Stimulated activated CD8-positive, alpha-beta memory T cell treated with anti-CD3 and anti-CD28 coated beads, Interleukin-2, amount 100 ng/mL, for 1 hour (primary cell): ENCODE measurements at places on chromosomes 2 and 18.

DNA sequence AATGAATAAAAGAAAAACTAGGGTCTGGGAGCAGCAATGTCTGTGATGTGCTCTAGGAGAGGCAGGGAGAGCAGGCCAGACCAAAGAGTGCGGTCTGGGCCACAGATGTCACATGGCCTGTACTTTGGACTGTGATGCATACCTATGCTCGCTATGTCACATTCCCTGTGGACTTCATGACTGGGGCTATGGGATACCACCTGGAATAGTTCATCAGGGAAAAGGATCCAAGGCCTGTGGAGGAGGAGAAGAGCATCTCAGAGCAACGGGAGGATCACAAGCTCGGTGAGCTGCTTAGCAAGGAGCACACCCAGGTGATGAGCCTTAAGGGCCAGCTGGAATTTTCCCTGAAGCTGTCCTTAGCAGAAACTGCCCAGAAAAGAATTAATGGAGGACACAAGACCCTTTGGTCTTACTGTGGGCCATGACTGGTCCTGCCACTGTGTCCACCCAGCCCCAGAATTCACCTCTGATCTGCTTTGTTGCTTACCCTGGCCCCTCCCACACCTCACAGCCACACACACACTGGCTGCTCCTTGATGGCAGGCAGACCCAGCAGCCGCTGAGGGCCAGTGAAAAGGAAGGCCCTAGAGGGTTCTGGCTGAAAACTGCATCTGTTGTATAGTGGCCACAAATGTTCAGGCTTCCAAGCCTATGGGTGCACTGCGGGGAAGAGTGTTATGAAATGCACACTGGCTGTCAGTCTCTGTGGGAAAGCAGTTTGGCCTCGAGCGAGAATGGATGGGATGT is 25.3 kb upstream of the GCC2 start:
- DNase-seq = no peak

GRCh38 chr2:158973116-158973956 is 4.9 kb downstream of the TANC1 start:
- DNase-seq = no peak

DNA sequence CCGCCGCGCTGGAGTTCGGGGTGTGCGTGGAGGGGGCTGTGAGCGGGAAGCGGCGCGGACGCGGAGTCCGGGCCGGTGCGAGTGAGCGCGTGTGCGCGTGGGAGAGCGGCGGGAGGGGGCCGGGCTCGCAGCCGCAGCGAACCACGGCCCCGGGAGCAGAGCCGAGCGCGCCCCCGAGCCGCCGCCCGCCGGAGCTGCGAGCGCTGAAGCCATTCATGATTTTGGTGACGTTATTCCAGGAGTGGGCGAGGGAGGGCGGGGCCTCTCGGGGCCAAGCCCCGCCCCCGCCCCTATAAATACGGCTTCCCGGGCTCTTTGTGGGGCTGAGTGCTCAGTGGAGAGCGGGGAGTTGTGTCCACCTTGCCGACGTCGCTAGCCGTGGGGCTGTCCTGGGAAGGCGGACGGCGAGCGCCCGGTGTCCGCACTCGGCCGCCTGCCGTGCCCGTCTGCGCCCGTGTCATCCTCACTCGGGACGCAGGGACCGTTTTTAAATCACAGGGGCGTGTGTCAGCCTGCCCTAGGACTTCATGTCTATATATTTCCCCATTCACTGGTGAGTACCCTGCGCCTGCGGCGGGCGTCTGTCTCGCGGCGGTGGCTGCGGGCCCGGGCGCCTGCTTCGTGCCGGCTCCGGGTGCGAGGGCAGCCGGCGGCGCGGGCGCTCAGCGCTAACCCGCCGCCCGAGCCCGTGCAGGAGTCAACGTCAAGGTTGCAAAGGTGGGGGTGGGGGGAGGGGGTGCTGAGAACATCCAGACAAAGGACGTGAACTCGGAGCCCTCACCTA is at the start of gene LBH:
Gene LBH (plus strand): TSS at position 323 of the 784 bp plus-strand sequence. CDS start 205 bp downstream, at position 528.
- DNase-seq = peak; percentile 87

DNA sequence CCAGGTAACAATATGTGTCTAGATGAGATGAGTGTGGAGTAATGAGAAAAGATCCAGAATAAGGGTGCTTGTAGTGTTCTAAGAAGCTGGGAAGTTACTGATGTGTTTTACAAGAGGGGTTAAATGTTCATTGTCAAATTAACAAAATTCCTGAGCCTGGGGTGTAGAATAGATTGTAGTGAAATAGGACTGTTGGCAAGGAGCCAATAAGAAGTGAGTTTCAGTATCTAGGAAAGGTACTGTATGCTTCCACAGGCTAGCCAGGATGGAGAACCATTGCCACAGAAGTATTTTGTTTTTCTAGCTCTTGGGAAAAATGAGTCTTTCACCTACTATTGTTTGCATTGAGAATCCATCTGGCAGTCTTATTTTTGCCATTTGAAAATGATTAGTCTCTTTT is 10.5 kb downstream of the DOK6 start:
- no peak for DNase-seq

DNA sequence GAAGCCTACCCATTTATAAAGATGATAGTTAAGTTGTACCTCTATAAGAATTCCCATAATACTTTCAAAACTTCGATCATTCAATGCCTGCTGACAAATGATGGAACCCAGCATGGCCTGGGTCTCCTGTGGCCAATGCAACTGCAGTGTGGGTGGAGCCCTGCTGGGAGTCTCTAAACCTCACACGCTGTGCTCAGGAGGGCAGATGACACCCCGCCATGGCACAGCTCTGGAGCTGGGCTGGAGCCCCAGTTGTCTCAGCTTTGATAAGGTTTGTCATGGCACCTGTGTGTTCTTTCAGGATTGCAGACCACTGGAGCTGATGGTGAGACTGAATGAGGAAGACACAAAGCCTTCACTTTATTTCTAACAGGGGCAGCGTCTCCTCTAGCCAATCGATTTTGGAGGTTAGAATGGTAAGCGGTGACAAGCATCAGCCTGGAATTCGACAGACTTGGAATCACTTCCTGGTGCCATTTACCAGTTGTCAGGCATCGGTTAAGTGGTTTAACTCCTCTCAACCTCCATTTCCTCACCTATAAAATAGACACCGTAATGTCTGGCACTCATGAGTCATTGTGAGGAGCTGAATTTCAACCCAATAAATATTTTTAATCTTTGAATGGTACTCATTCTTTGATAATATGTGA is 383.6 kb upstream of the SALL3 start:
- no peak for DNase-seq

- peak; percentile 45 for DNase-seq
Observed at GRCh38 chr2:144183727-144184126, 336.2 kb downstream of the ZEB2 start.

- DNase-seq = no peak
Observed at GRCh38 chr2:97673915-97674283, 4.4 kb downstream of the C2orf92 start.

GRCh38 chr2:71548646-71549425 is 95.5 kb downstream of the DYSF start:
- peak; percentile 27 for DNase-seq

- DNase-seq = no peak
Observed at GRCh38 chr2:37173741-37174140, 14.7 kb downstream of the SULT6B1 start.

- no peak for DNase-seq
Observed at GRCh38 chr18:23114911-23115310, 20.4 kb upstream of the CABLES1 start.

DNA sequence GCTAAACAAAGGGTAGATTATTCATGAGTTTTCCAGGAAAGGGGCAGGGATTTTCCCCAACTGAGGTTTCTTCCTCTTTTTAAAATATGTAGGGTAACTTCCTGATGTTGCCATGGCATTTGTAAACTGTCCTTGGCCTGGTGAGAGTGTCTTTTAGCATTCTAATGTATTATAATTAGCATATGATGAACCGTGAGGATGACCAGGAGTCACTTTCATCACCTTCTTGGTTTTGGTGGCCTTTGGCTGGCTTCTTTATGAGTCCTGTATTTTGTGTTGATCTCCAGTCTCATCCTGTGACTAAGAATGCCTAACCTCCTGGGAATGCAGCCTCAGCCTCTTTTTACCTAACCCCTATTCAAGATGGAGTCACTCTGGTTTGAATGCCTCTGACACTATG is 391.0 kb upstream of the LINC00305 start:
- DNase-seq = no peak

GRCh38 chr2:7899241-7899640 is 782.6 kb upstream of the ID2 start:
- no peak for DNase-seq

GRCh38 chr2:24083567-24084385 is 858 bp downstream of the TP53I3 start:
- no peak for DNase-seq

GRCh38 chr2:240387669-240388358 is 47.6 kb upstream of the GPC1 start:
- no peak for DNase-seq

GRCh38 chr2:235577404-235578330 is 83.8 kb downstream of the AGAP1 start:
- DNase-seq = no peak

DNA sequence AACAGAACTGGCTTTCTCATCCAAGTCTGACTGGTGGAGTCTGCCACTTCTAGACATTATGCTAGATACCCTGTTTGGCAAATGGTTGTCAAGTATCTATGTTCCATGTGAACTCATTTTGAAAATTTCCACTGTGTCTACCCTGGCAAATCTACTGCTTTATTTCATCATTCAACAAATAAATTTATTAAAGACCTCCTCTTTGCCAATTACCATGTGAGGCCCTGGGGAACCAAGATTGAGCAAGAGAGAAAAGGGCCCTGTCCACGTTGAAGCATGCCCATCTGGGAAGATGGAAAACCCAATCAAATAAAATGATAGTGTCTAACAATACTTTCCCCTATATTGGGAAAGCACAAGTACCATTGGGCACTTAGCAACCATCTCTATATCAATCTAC is 582.4 kb downstream of the IRS1 start:
- no peak for DNase-seq

GRCh38 chr2:56266761-56267414 is 83.1 kb downstream of the CCDC85A start:
- DNase-seq = no peak

GRCh38 chr2:108280466-108280865 is 8.2 kb upstream of the SULT1C2 start:
- DNase-seq = no peak

- no peak for DNase-seq
Observed at GRCh38 chr2:82320296-82320695, 2015.7 kb upstream of the LRRTM1 start.

DNA sequence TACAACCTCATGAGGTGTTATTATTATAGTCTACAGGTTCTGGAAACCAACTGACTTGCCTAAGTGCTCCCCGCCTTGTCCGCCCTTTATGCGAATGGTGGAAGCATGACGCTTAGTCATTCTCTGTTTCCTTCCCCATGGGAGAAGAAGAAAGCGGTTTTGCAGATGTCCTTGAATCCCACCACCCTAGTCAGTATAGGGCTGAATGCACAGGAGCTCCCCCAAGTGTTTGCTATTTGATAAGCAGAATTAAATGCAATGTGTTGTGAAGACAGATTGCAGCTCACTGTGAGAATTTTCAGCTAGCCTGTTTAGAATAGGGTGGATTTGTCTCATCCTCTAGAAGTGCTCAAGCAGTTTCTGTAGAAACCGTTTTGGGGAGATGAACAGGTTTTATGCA is 652.0 kb downstream of the DCC start:
- DNase-seq = no peak

DNA sequence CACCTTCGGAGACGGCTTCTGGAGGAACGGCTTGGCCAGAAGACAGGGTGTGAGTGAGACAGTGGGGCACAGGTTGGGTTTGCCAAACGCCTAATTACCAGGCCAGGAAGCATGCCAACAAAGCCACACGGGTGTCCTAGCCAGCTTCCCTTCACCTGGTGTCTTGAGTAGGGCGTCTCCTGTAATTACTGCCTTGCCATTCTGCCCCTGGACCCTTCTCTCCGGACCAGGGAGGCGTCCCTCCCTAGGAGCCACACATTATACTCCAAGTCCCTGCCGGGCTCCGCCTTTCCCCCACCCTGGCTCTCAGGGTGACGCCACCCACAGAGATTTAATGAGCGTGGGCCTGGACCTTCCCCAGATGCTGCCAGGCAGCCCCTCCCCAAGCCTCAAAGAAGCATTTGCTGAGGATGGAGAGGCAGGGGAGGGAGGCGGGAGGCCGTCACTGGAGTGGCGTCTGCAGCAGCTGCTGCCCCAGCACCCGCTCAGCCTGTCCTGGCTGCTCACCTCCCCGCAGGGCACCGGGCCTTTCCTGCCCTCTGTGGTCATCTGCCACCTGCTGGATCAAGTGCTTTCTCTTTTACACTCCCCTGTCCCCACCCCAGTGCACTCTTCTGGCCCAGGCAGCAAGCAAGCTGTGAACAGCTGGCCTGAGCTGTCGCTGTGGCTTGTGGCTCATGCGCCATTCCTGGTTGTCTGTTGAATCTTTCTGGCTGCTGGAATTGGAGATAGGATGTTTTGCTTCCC is 20.7 kb downstream of the FOSL2 start:
- DNase-seq = no peak

- DNase-seq = no peak
Observed at GRCh38 chr2:7436096-7436906, 519.1 kb downstream of the RNF144A start.

DNA sequence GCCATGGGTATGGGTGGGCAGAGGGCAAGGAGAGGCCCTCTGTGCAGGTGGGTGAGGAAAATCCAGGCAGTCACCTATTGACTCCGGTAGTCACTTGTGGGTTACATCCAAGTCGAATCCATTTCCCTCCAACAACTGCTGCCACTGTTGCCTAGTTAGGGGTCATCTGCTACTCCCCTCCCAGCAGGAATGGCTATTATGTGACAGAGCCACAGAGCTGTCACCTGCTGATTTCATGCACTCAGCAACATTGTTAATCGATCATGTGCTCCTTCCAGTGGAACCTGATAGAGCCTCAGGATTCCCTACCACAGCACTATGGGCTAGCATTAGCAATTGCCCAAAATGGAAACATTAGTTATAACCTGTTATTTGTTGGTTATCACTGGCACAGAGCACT is 31.4 kb downstream of the POLR1A start:
- DNase-seq = no peak

DNA sequence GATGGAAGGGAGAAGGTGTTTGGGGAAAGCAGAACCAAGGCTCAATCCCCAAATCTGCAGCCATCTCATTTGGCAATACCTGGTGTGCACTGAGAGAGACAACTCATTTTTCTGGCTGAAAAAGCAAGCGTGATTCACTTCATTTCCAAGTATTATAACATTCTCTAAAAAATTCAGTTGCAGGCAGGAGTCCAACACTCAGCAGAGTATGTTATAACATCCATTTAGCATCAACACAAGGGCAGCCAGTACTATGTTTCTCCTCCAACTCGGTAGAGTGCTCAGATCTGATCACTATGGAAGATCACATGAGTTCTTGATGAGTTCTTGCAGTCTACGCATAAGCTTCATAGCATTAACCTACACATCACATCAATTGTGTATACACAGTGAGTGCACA is 99.4 kb upstream of the PID1 start:
- no peak for DNase-seq

DNA sequence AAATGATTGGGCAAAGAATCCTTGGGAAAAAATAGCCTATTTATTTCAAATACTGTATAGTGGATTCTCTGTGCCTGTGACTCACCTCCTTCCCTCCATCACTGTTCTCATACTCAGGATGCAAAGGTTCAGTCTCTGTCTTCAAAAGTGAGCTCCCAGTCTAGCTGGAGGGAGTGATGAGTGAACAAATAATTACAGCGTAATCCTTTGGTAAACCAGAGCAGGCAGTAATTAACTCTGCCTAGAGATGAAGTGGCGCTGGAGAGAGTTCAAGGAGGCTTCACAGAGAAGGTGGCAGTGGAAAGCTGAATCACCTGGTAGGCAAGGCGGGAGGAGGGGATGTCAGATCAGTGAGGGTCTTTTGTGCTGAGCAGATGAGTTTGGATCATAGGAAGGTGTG is 6.5 kb downstream of the DGUOK start:
- DNase-seq = no peak

- no peak for DNase-seq
Observed at GRCh38 chr2:152648336-152648735, 68.9 kb downstream of the PRPF40A start.
